GM10248 (cell line): ENCODE measurements at places on chromosomes 12 and 14.
A peak's percentile ranks its signal among the peaks of the same experiment; 100 is the strongest.

DNA sequence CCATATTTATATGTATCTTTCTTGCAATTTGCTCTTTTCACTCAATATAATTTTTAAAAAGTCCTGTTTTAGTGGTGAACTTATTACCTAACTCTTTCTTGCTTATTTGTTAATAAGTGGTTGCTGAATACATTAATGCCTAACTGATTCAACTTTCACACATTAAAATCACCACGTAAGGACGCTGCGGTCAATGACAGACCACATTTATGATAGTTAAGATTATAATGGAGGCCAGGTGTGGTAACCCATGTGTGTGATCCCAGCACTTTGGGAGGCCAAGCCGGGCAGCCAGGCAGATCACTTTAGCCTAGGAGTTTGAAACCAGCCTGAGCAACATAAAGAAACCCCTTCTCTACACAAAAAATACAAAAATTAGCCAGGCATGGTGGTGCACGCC, 37.0 kb downstream of the WDR89 start:
- DNase-seq = no peak

GRCh38 chr12:52271158-52271557, 3.3 kb upstream of the KRT86 start:
- DNase-seq = no peak

DNA sequence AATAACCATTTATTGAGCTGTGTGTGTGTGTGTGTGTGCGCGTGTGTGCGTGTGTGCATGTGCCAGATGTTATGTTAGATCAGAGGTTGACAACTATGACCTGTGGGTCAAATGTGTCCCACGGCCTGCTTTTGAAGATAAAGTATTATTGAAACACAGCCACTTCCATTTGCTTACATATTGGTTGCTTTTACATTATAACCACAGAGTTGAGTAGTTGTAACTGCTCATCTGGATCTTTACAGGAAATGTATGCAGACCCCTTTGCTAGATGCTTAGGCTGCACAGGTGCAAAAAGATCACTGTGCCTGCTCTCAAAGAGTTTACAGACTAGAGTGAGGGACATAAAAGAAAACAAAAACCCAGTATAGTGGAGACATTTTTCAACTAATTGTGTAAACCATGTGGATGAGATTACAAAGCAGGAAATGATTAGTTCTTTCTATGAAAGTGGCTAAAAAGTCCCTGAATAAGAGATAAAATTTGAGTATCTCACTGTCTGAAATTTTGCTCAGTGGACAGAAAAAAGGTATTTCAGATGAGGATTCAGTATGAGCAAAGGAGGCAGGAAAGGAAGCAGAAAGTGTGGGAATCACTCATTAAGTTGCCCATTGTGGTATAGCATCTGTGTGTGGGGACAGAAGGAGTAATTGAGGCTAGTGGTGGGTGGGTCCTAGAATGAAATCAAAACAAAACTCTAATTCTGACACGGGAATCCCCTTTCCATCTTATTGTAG, 188.4 kb downstream of the PAH start:
- DNase-seq = peak; percentile 21

DNA sequence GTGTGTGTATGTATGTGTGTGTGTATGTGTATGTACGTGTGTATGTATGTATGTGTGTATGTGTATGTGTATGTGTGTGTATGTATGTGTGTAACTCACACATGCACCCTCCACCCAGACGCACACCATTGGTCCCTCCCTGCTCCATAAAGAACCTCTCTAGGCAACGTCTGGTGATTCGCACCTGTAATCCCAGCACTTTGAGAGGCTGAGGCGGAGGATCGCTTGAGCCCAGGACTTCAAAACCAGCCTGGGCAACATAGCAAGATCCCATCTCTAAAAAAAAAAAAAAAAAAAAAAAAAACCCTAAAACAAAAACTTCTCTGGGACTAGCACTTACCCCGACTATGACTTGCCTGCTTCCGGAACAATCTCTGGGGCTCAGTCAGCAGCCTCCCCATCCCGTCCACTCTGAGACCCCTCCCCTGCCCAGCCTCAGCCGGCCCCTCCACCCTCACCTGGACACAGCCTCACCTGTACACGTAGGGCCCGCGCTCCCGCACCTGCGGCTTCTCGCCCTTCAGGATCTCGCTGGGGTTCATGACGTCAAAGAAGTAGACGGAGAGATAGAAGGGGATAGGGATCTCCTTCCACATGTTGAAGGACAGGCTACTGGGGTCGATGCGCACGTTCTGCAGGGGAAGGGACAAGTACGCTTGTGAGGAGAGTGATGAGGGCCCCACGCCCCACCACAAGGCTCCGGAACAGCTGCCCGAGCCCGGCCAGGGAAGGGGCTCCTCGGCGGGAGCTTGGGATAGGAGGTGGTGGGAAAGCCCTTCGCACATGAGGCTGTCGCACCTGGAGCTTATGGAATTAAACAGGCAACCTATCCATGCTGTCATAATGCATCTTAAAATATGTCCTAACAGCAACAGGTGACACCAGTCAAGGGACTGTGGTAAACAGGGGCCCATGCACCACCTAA, 46.3 kb downstream of the SCARB1 start:
- no peak for DNase-seq

DNA sequence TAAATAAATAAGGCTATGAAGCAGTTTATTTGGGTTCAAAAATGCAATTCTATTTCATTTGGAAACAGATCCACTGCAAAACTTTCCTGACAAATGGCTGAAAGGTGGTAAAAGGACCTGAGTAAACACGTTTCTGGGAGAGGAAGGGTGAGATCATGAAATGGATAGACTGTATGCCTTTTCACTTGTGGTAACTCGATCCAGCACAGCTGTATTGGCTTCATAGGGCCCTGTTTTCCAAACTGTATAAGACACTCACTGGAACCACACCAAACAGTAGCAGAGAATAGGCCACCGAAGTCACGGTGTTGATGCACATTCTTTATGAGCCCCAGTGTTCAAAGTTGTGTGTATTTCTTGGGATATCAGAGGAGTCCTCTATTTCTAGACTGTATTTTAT, 325.2 kb upstream of the DIO2 start:
- no peak for DNase-seq

- DNase-seq = peak; percentile 44
These were observed 501 bp downstream of the C1R start for GRCh38 chr12:7091660-7092228.

GRCh38 chr12:120121766-120122293, 5.3 kb upstream of the RAB35 start:
- DNase-seq = peak; percentile 57

DNA sequence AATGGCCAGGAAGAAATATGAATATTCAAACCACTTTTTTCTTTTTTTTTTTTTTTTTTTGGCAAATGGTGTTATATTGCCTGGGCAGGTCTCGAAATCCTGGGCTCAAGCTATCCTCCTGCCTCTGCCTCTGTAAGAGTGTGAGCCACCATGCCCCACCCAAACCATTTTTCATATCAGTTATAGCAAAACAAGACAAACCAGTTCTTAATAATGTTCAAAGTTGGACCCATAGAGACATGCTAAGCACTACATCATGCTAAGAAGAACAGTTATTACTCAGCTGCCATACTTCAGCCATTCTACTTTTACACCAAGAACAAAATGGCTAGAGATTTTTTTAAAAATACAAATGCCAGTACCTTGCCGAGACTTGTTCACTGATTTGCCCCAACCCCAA, 25.5 kb downstream of the EIF2S1 start:
- DNase-seq = no peak

DNA sequence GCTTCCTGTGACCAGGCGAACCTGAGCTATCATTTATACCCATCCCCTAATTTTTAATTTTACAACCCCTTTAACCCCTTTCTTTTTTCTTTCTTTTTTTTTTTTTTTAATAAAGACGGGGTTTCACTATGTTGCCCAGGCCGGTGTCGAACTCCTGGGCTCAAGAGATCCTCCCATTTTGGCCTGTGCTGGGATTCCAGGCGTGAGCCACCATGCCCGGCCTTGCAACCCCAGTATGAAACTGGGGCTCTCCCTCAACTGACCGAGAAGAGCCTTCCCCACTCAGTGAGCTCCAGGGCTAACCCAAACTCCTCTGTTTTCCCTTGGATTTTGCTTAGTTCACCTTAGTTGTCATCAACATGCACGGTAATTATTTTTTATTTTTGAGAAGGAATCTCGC, 992 bp downstream of the CPSF2 start:
- no peak for DNase-seq

GRCh38 chr14:90903101-90903500, 86.9 kb upstream of the TTC7B start:
- peak; percentile 72 for DNase-seq

DNA sequence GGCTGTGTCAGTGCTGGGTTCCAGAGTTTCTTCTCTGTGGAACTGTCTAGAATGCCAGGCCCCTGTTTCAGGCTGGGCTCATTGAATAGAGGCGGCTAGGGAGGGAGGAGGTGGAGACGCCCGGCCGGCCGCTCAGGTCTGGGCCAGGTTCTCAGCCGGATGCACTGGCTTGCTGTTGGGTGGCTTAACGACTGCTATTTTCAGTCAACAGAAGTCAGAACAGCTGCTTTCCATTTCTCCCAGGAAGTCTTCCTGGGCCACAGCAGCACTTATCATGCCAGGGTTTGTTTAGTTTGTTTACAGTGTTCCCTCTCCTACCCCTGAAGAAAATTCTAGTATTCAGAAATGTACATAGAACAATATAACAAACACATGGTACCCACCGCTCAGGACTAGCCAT, 26.0 kb upstream of the VPS37B start:
- DNase-seq = no peak

GRCh38 chr14:23582906-23583760, 4.5 kb upstream of the JPH4 start:
- no peak for DNase-seq

- no peak for DNase-seq
These were observed 4.7 kb downstream of the SPRYD3 start for GRCh38 chr12:53074283-53074998.

DNA sequence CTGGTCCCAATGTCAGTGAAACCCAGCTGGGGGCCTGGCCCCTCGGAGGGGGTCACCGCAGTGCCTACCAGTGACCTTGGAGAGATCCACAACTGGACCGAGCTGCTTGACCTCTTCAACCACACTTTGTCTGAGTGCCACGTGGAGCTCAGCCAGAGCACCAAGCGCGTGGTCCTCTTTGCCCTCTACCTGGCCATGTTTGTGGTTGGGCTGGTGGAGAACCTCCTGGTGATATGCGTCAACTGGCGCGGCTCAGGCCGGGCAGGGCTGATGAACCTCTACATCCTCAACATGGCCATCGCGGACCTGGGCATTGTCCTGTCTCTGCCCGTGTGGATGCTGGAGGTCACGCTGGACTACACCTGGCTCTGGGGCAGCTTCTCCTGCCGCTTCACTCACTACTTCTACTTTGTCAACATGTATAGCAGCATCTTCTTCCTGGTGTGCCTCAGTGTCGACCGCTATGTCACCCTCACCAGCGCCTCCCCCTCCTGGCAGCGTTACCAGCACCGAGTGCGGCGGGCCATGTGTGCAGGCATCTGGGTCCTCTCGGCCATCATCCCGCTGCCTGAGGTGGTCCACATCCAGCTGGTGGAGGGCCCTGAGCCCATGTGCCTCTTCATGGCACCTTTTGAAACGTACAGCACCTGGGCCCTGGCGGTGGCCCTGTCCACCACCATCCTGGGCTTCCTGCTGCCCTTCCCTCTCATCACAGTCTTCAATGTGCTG, 11.0 kb downstream of the ZBTB39 start:
- DNase-seq = no peak

GRCh38 chr14:29926701-29927375, 809 bp downstream of the PRKD1 start:
- peak; percentile 8 for DNase-seq

GRCh38 chr14:60796434-60796833, 61.9 kb downstream of the MNAT1 start:
- no peak for DNase-seq

GRCh38 chr14:77302926-77303325, 17.8 kb downstream of the POMT2 start:
- peak; percentile 32 for DNase-seq

GRCh38 chr12:108832208-108832607, 25.2 kb downstream of the SSH1 start:
- no peak for DNase-seq

GRCh38 chr14:23357261-23357660, 4.6 kb upstream of the SLC22A17 start:
- no peak for DNase-seq

DNA sequence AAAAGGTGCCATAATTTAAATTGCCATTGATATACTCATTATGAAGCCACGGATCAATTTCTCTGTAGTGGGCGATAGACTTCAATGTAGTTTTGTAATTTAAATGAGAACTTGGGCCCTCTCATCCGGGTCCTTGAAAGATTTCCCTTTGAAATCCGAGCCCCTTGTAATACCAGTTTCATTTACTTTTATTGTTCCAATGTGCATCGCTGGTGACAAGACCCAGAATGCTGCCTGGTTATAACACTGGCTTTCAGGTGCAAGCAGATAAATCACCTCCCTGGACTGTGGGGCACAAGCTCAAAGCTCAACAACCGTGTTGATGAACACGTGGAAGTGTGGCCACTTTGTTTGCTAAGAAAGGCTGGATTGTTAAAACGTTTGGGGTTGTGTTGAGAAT, 68.9 kb upstream of the FZD10 start:
- no peak for DNase-seq

DNA sequence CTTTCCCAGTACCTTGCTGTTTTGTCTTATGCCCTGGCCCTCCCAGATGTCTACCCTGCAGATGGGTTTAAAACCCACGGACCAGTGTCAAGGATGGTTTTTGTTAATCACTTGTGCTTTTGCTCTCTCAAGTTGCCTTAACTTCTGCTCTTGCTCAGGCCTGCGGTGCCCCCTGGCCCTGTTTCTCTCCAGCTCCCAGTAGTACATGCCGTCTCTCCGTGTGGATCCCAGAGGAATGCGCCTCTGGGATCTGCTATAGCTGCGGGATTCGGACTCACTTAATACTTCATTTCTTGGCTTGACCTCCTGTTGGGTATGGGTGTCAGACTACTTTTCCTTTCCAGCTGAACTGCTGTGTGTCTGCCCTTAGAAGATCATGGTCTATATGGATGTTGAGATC, 14.5 kb downstream of the PLEKHG3 start:
- no peak for DNase-seq

- peak; percentile 54 for DNase-seq
These were observed 845 bp upstream of the RARG start for GRCh38 chr12:53232646-53233461.

- no peak for DNase-seq
These were observed 164.4 kb downstream of the CAND1 start for GRCh38 chr12:67433385-67434175.

- no peak for DNase-seq
These were observed 479.4 kb upstream of the NOVA1 start for GRCh38 chr14:27077214-27077613.
